Fibroblast of lung (primary cell): ENCODE measurements at places on chromosomes 1 and 21. TPM values are rescaled to one million over a fixed set of nuclear protein-coding genes. Genes with fewer than 3 reads are reported as not detected.
A peak's percentile ranks its signal among the peaks of the same experiment; 100 is the strongest.

Gene CD1B
- not detected in 2 replicates for total RNA-seq

Gene UBL4B
- total RNA-seq = under 0.01 TPM in 1 of 2 replicates, not detected in the other

Gene FCGR3A
- not detected in 2 replicates for total RNA-seq

Gene MIXL1
- not detected in 2 replicates for total RNA-seq

Gene CLIC4
- 309 and 368 TPM in 2 replicates for total RNA-seq

Gene RGS1
- total RNA-seq = under 0.01 and 0.50 TPM in 2 replicates

DNA sequence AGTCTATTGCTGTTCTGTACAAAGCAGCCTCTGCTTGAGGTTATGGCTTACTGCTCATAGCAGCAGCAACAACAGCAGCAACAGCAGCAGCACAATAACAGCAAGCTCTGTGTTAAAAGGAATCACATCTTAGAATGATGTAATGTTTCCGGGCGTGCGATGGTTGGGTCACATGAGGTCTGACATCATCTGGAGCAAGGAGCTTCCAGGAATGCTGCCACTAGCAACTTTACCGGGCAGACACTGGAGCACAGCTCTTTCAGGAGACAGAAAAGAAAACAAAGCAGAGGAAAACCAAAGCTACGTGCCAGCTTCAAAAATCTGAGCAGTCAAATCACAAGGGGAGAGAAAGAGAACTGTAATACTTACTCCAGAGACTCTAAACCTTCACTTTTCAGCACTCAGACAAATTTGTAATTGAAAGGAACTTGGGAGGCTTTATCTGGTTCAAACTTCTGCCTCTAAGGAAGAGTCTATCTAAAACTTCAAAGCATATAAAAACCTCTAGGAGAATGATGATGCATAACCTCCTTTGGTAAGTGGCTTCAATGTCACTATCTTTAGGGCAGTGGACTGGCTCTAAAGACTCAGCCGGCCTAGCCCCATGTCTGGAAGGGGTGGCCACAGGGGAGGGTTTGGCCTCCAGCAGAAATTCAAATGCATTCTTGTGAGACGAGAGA lies 28.3 kb upstream of the RAB3GAP2 start:
- no peaks in the 10 kb centered on the region for H3K27me3 ChIP-seq
- H3K4me3 ChIP-seq = peak overlapping the region; percentile 3
- H3K4me1 ChIP-seq = peaks cover 3% of the 10 kb centered on the region
- peak overlapping the region; percentile 83 for H3K27ac ChIP-seq

GRCh38 chr1:189899686-189900425 lies 577.8 kb downstream of the BRINP3 start:
- no peak for DNase-seq
- H3K27ac ChIP-seq = no peak overlapping the region
- H3K36me3 ChIP-seq = no peaks in the 10 kb centered on the region
- no peaks in the 10 kb centered on the region for H3K4me1 ChIP-seq

DNA sequence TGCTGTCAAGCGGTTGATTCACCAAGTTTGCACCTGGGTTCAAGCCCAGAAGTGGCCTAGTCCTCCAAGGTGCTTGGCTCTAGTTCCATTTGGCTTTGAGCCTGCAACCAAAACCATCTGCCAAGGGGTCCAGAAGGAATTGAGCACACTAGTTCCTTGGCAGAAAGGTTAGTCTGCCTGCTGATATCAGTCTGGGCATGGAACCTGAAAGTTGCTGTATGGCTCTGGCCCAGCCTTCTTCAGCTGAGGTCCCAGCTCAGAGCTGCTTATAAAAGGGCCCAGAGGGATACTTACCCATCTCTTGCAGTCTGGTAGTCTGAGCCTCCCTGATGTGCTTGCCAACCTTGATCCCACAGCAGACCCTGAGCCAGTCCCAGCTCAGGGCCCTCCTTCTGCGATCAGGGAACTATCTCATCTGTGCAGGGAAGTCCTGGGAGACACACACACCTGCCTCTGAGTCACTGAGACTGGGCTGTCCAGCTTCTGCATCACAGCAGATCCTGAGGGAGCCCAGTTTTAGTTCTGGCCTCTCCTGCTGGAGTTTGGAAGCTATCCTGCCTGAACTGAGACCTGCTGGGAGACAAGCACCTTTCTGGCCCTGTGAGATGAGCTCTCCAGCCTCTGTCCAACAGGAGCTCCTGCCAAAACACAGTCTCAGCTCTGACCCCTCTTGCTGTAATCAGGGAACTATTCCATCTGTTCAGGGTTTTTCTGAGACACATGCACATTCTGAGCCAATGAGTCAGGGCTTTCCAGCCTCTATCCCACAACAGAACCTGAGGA lies 75.8 kb downstream of the CTH start:
- DNase-seq = peak; percentile 96
- no peak overlapping the region for H3K27ac ChIP-seq
- no peaks in the 10 kb centered on the region for H3K27me3 ChIP-seq
- no peaks in the 10 kb centered on the region for H3K36me3 ChIP-seq

- no peak overlapping the region for H3K27ac ChIP-seq
- H3K36me3 ChIP-seq = no peaks in the 10 kb centered on the region
- H3K4me1 ChIP-seq = no peaks in the 10 kb centered on the region
- peaks cover 2% of the 10 kb centered on the region for H3K27me3 ChIP-seq
Observed at GRCh38 chr1:212463565-212464285, 31.0 kb downstream of the NENF start.

DNA sequence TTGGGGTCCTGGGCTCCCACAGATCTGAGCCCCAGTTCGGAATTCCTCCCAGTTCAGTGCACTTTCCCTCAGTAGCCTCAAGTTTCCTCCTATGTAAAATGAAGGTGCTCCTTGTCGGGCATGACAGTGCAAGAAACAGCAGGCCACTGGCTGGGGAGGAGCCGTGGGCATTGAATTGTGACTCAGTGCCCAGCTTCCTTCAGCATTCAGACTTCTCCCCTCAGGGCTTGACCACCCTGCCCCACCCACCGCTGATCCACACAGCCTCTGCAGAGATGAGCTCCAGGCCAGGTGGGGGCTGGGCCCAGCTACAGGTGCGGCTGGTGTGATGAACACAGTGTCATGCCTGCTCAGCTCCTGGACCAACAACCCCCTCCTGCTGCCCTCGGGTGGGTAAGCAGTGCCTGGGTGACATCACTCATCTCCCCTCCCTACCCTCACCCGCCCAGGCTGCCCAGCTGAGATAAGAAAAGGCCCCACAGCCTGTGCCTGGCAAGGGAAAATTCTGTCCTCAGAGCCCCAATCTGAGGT lies 4.9 kb downstream of the MOB3C start:
- no peak overlapping the region for H3K27ac ChIP-seq
- no peaks in the 10 kb centered on the region for H3K27me3 ChIP-seq
- peaks cover 11% of the 10 kb centered on the region for H3K36me3 ChIP-seq
- no peak overlapping the region for H3K4me3 ChIP-seq

- no peaks in the 10 kb centered on the region for H3K4me1 ChIP-seq
- H3K36me3 ChIP-seq = no peaks in the 10 kb centered on the region
- H3K27ac ChIP-seq = no peak overlapping the region
- H3K27me3 ChIP-seq = no peaks in the 10 kb centered on the region
- H3K4me3 ChIP-seq = no peak overlapping the region
- DNase-seq = no peak
Observed at GRCh38 chr1:213443415-213443814, 392.4 kb downstream of the RPS6KC1 start.

DNA sequence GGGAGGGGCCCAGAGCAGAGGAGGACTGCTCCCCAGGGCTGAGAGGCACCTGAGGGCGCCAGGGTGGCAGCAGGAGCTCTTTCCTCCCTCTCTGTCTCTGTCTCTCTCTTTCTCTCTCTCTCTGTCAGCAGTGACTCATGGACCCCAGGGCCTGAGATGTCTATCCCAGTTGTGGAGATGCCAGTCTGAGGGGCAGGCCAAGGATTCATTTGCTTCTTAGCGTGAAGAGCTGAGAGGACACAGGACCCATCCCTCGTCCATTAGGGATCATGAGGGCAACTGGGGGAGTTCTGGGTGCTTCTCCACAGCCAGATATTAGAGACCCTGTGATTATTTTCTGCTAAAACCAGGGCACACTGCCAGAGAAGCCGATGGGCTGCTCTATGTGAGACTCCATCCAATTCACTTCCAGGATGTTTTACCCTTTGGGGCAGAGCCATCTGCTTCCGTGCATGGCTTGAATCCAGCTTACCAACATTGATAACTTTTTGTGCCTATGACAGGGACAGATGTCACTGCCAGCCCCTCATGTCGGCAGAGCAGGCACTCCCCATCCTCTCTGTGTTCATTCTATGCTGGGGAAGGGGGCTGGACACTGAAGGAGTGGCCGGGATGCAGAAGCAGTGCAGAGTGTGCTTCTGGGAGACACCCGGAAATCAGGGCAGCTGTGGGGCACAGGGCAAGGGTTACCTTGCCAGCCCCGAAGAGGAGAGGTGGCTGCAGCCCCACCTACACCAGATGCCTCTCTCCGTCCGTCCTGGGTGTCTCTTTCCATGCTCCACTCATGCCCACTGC lies 4.1 kb upstream of the PCBP3 start:
- DNase-seq = no peak
- no peak overlapping the region for H3K27ac ChIP-seq
- H3K4me3 ChIP-seq = no peak overlapping the region
- H3K4me1 ChIP-seq = no peaks in the 10 kb centered on the region
- no peaks in the 10 kb centered on the region for H3K36me3 ChIP-seq
- peaks cover 3% of the 10 kb centered on the region for H3K27me3 ChIP-seq

GRCh38 chr1:203367057-203367456 lies 16.1 kb upstream of the FMOD start:
- DNase-seq = no peak
- no peak overlapping the region for H3K4me3 ChIP-seq
- peaks cover 4% of the 10 kb centered on the region for H3K4me1 ChIP-seq
- no peak overlapping the region for H3K27ac ChIP-seq
- H3K27me3 ChIP-seq = peaks cover 11% of the 10 kb centered on the region

DNA sequence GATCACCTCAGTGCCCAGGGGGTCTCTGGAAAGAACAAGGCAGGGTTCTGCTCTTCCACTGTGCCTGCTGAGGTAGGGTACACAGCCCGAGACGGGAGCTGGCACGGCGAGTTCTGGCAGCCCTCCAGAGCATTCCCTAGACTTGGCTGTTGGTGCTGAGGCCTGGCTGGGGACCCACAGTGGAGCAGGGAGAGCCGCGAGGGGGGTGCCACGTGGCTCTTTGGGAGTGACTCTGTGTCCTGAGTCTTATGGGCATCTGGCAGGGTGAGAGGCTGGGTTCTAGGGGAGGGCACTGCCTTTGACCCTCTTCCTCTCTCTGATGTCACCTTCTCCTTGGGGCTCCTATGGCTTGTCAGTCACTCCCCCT lies 336.4 kb downstream of the CAMTA1 start:
- H3K27ac ChIP-seq = no peak overlapping the region
- DNase-seq = no peak
- no peaks in the 10 kb centered on the region for H3K36me3 ChIP-seq

- no peak overlapping the region for H3K27ac ChIP-seq
- H3K4me1 ChIP-seq = no peaks in the 10 kb centered on the region
- DNase-seq = no peak
- no peak overlapping the region for H3K4me3 ChIP-seq
Observed at GRCh38 chr1:39310015-39310414, 105.5 kb downstream of the MACF1 start.

GRCh38 chr1:208192995-208193394 lies 51.2 kb downstream of the PLXNA2 start:
- DNase-seq = peak; percentile 90
- no peaks in the 10 kb centered on the region for H3K27me3 ChIP-seq
- no peaks in the 10 kb centered on the region for H3K4me1 ChIP-seq
- H3K4me3 ChIP-seq = no peak overlapping the region
- no peaks in the 10 kb centered on the region for H3K36me3 ChIP-seq
- H3K27ac ChIP-seq = no peak overlapping the region

- H3K4me1 ChIP-seq = peaks cover 6% of the 10 kb centered on the region
- DNase-seq = no peak
- no peak overlapping the region for H3K27ac ChIP-seq
- no peaks in the 10 kb centered on the region for H3K27me3 ChIP-seq
Observed at GRCh38 chr1:224767031-224767430, 150.9 kb downstream of the CNIH3 start.

DNA sequence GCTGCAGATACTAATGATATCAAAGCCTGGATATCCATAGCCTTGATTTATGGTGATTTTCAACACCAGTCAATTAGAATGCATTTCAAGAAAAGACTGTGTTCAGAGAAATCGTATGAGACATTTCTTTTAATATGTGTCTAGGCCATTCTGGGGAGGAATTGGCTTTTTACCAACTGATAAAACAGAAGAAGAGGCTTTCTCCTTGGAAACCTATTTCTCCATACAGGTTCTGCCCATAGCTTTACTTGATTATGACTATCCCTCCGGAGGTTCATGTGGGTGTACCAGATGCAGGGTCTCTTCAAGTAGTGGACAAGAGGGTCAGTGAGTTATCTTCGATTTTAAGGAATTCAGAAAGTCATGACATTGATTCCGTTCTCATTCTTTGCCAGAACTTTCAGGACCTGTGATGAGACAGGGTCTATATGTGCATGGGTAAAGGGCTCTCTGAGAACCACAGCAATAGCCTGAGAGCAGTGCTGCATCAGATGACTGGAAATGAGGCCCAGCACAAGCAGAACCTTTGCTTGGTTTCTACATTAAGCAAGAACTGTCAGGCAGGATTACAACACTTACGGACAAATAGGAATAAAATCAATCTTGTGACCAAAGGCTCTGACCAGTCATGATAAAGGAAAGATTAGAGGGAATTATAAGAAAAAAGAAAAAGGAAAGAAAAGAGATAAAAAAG lies 263.7 kb upstream of the SGIP1 start:
- peaks cover 10% of the 10 kb centered on the region for H3K4me1 ChIP-seq
- no peaks in the 10 kb centered on the region for H3K36me3 ChIP-seq
- H3K27ac ChIP-seq = no peak overlapping the region
- DNase-seq = peak; percentile 66

DNA sequence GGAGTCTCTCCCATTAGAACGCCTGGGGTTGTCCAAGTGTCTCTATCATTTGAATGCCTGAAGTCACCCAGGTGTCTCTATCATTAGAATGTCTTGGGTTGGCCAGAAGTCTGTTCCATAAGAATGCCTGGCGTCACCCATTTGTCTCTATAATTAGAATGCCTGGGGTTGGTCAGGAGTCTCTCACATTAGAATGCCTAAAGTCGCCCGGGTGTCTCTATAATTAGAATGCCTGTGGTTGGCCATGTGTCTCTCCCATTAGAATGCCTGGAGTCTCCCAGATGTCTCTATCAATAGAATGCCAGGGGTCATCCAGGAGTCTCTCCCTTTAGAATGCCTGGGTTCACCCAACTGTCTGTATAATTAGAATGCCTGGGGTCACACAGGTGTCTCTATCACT lies 54.5 kb downstream of the RNF187 start:
- DNase-seq = no peak
- no peaks in the 10 kb centered on the region for H3K27me3 ChIP-seq
- no peaks in the 10 kb centered on the region for H3K36me3 ChIP-seq
- no peak overlapping the region for H3K27ac ChIP-seq
- no peak overlapping the region for H3K4me3 ChIP-seq
- no peaks in the 10 kb centered on the region for H3K4me1 ChIP-seq

DNA sequence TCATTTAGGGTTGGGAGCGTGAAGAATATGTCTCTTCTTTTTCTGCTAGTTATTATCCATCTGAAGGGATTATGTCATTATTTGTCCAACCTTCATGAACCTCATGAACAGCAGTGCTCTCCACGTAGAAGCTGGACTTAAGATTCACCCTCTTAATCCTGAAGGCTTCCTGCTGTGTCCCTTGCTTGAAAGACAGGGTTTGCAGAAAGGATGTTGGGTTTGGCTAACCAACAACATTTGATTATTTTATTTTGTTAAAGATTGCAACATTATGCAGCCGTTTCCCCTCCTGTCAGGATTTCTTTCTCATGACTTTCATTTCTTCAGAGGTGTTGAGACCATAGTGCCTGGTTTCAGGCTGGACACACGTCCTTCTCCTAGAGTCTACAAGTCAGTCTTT lies 75.2 kb downstream of the NGF start:
- no peaks in the 10 kb centered on the region for H3K36me3 ChIP-seq
- H3K27ac ChIP-seq = no peak overlapping the region
- no peak overlapping the region for H3K4me3 ChIP-seq
- no peaks in the 10 kb centered on the region for H3K4me1 ChIP-seq
- DNase-seq = peak; percentile 64
